ENCODE measurements at places on chromosomes 4 and X. TPM values are rescaled to one million over a fixed set of nuclear protein-coding genes. Genes with fewer than 3 reads are reported as not detected.

DNA sequence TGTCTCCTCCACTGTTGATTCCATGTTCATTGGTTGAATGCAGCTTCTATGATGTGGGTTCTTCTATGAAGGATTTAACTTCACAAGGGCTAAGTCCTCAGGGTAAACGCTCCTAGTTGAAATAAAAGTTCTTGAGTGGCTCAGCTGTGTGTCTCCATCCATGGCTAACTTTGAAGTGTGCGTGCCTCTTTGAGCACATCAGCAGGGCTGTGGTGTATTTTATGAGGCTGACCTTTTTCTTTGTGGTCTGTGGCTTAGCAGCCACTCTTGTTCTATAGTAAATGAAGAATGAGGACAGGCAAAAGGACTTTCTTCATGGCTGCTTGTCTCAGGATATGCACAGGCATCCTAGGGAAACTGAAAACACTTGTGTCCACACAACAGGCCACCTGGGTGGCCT, 88.5 kb downstream of the KIT start:
- no peak for ATAC-seq

- ATAC-seq: no peak
Measured at GRCh38 chr4:22389240-22389870, 126.5 kb downstream of the ADGRA3 start.

- ATAC-seq: no peak
Measured at GRCh38 chr4:85557016-85557901, 82.3 kb downstream of the ARHGAP24 start.

DNA sequence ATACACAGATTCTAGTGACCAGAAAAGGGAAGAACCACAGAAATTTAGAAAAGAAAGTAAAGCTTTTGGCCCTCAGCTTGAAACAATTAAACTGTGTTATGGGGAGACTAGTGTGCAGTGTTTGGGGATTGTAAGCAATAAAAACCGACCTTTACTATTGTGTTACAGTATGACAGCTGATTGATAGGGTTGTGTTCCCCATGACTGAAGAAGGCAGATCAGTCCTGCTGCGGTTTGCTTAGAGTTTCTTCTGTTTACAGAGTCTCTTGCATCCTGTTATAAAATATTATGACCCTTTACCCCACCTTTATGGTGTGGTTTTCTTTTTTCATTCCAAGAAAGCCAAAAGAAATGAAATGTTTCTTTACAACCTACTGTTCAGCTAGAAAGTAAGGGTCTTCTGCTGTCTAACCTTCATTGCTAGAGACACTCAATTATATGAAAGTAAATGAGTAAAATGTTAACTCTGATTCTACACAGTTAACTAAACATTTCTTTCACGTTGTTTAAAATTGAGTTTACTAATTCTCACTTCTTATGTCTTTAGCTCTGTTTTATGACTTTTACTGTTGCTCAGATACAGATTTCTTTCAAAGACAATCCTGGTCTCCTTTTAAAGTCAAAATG, 18.1 kb downstream of the CHIC1 start:
- no peak for ATAC-seq

GRCh38 chr4:162985131-162985530, 181.6 kb downstream of the NAF1 start:
- no peak for ATAC-seq

- ATAC-seq: no peak
Measured at GRCh38 chr4:4408132-4408523, 21.2 kb downstream of the NSG1 start.

- peak; percentile 32 for ATAC-seq
Measured at GRCh38 chr4:26076000-26076587, 162.1 kb downstream of the SMIM20 start.

GRCh38 chrX:42495139-42495538, 282.8 kb downstream of the PPP1R2C start:
- ATAC-seq: no peak

GRCh38 chr4:141871086-141871770, 234.8 kb downstream of the IL15 start:
- no peak for ATAC-seq

DNA sequence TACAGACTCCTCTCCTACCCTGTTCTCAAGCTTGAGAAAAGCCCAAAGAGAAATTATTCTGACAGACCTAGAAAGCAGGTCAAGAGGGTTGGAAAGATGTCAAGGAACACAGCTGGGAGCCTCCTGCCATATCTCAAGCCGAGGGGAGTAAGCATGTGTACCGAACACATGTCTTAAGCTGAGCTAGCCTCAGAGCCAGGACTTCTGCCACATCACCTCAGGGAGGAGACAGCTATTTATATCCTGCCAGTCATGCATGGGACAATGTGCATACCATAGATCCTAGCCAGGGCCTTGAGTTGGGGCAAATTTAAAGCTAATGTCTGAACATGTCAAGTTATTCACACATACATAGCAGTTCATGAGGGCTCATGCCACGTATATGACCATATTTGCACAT, 11.8 kb downstream of the TMEM31 start:
- ATAC-seq: no peak

DNA sequence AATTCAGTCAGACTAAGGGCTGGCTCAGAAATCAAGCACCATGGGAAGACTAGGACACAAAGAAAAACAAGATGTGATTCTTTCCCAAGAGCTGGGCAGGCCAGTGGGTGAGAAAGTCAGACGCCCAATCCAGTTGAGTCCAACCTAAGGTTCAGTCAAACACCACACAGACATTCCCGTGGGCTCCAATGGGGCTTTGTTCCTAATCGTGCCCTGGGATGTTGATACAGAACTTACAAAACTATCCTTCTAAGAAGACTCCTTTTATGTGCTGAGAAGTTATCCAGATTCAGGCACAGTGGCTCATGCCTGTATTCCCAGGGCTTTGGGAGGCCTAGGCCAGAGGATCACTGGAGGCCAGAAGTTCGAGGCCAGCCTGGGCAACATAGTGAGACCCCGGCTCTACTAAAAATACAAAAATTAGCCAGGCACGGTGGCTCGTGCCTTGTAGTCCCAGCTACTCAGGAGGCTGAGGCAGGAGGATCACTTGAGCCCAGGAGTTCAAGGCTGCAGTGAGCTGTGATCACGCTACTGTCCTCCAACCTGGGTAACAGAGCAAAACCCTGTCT, 3.7 kb downstream of the BLOC1S4 start:
- no peak for ATAC-seq

- ATAC-seq: peak; percentile 80
Measured at GRCh38 chrX:131762802-131763234, 218.9 kb downstream of the OR13H1 start.

DNA sequence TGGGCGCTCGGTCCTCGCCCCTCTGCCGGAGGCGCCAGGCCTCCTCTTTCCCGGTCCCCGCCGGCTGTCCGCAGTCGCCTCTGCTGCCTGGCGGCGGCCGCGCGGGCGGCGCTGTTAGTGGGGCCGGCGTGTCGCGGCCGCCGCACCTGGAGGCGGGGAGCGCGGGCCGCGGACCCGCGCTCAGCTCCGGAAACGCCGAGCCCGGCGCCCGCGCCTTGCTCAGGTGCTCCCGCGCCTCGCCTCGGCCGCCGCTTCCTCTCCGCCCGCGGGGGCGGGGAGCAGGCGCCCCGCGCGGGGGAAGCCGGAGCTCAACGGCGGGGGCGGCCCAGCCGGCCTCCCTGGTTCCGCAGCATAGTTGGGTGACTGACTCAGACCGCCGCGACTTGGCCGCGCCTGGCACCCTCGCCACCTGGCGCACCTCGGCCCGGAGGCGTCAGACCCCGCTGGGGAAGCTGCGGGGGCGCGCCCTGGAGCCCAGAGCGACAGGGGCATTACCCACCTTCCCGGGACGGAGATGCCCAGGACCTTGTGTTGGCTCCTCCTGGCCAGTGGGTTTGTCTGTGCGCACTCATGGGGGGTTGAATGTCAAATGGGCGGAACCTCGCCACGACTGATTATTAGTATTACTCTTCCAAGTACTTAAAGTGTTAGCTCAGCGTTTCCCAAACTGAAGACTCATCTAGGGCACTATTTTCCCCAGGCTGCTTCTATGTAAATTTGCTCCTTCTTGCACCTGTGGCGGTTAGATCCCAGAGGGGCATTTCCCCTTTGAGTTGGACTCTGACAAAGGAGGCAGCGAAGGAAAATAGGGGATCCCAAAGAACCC, at the start of gene ARAP2:
Gene ARAP2 (minus strand): TSS at position 258 of the 826 bp plus-strand sequence. CDS start 15,028 bp downstream, outside the sequence.
- ATAC-seq: peak; percentile 64

The FGF16 gene
- total RNA-seq: not detected

The P2RY8 gene
- 2.1 TPM for total RNA-seq

The GAGE12D gene
- total RNA-seq: not detected

The AVPR2 gene
- 0.81 TPM for total RNA-seq

All from gastroesophageal sphincter (tissue), 4 donors.